ENCODE measurements at places on chromosomes 7 and 10.

DNA sequence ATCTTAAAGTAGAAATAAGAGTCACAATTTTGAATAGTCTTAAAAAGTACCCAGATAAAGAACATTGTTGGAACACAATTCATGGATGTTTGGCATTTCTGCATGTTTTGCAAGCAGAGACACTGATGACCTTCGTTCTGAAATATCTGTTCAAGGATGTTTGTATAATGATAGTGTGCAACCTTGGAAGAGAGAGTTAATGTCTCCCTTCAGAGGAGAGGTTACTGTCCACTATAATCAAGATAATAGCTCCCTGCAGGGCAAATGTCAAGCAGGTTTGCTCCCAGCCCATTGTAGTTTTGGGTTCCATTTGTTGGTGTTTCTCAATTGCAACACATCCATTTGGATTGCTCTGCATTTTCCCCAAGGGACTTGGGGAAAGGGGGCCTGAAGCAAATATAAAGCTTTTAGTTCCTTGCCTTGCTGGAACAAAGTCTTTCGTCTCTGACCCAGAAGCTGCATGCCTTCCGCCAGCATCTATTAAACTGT lies 45.2 kb downstream of the COL1A2 start:
- DNase-seq: no peak

DNA sequence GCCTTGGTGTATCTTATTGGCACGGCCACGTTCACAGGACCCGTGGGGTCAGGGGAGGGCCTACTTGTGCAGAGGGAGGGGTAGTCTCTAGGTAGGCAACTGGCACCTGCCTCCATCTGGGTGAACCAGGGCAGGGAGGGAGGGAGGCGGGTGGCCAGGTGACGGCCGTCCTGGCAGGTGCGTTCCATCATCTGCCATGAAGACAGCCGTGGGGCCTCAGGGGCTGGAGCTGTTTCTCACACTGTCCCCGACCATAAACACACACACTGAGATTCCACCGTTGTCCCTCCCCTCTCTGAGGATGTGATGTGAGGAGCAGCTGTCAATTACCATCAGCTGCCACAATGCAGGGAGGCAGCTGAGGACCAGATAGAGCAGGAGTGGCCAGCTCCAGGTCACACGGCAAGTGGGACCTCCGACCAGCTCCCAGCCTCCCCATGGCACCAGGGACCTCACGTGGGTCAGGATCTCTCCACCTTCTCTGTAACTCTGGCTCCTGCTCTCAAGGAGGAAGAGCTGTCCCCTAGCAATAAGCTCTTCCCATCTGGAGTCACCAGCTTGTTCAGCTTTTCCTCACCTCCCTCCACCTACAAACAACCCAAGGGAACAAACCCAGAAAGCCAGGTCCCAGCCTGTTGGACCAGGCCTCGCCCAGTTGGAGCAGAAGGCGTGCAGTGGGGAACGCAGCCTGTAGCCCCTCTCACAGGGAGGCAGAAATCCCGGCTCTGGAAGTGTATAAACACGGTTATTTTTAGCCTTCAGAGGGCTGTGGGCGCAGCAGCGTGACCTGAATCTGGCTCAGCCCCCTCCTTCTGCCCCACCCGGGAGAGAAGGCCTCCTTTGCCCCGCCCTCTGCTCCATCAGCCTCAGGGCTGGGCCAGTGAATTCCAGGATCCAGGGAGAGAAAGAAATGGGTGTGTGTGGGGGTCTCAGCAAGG lies 33.1 kb downstream of the ZMIZ1 start:
- DNase-seq: peak; percentile 10

DNA sequence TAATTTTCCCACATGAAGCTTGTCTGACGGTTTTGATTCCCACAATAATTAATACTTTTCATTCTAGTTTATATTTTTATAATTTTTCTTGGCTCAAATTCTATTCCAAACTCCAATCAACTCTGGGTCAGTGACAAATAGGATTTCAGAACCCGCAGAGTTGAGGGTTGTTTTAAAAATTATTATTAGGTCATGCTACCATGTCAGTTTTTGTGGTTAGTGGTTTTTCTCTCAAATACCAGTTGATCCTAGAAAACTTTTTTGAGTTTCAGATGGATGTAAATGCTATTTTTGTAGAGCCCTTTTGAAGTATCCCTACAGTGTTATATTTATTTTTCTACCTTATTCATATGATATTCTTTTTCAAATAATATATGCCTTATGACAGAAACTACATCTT lies 237.4 kb downstream of the SEMA3D start:
- DNase-seq: no peak

DNA sequence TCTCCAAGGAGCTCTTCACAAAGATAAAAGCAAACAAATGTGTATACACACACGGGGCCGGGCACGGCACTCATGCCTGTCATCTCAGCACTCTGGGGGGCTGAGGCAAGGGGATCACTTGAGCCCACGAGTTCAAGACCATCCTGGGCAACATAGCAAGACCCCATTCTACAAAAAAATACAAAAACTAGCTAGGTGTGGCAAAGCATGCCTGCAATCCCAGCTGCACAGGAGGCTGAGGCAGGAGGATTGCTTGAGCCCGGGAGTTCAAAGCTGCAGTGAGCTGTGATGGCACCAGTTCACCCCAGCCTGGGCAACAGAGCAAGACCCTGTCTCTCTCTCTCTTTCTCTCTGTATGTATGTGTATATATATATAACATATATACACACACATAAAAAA lies 22.3 kb downstream of the TTYH3 start:
- peak; percentile 26 for DNase-seq

DNA sequence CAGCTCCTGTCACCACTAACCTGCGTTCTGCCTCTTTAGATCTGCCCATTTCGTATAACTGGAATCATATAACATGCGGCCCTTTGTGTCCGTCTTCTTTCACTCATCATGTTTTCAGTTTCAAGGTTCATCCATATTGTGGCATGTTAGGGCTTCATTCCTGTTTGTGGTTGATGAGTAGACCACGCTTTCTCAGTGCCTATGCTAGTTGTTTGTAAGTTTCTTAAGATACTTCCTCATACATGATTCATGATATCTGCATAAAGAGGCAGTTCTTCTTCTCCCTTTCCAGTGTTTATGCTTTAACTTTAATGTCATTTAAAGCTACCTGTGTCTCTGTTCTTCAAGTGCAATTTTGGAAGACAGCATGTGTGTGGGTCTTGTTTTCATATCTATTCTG lies 79.5 kb upstream of the FAM20C start:
- no peak for DNase-seq

- no peak for DNase-seq
These were observed 14.0 kb upstream of the EXOC6 start for GRCh38 chr10:92834331-92834730.

- DNase-seq: no peak
These were observed 70.1 kb upstream of the TFEC start for GRCh38 chr7:116100626-116101025.

DNA sequence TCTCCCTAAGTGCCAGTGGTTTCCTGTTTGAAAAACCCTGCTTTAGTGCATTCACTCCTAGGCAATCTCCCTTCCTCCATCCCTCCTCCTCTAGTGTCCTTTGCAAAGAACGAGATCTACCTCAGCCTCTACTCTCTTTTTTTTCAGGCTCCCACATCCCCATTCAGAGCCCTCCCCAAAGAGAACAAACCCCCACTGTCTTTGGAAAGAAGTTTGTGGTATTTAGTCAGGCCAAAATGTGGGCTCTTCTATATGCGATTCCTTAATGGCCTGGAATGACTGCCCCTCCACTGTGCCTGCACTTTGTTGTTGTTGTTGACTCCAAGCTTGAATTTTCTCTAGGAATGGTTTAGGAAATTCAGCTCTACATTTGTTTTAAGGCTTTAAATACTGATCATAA lies 36.3 kb downstream of the PALS2 start:
- no peak for DNase-seq

Measured in NCI-H187 (cell line).